Brain (organoid and tissue), 16 donors: ENCODE measurements at places on chromosomes 2 and 18. TPM values are rescaled to one million over a fixed set of nuclear protein-coding genes. Genes with fewer than 3 reads are reported as not detected.

Gene LRRTM1
- polyA plus RNA-seq = 2.6 TPM

Gene INHA
- polyA plus RNA-seq = 0.37 TPM

Gene DSG3
- polyA plus RNA-seq = not detected

Gene PXDN
- 6.9 TPM for polyA plus RNA-seq

Gene TCF4
- 29.3 TPM for polyA plus RNA-seq

Gene LYPD6
- 2.7 TPM for polyA plus RNA-seq

Gene CAPN14
- polyA plus RNA-seq = not detected

Gene DPP4
- polyA plus RNA-seq = 0.20 TPM

Gene LHCGR
- polyA plus RNA-seq = not detected

Gene ODC1
- polyA plus RNA-seq = 75.0 TPM
